ENCODE measurements at places on chromosomes 2 and 18. TPM values are rescaled to one million over a fixed set of nuclear protein-coding genes. Genes with fewer than 3 reads are reported as not detected.

DNA sequence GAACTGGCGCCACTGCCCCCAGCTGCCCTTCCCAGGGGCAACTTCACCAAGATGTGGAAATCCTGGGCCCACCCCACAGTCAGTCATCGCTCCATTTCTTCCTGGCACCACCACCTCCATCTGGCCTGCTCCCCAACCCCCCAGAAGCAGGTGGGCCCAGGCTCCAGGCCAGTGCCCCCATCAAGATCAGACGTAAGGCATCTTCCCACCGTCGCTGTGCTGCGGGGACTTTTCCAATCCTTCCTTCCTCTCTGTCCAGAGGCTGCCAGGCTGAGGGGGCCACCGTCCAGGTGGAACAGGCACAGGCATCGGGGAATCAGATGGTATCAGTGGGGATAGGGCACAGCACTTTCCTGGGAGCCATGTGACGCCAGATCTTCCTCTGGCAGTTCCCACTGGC is 8.1 kb downstream of the PRLH start:
- DNase-seq: peak; percentile 36

- no peak for DNase-seq
These were observed 342.6 kb upstream of the KLHL29 start for GRCh38 chr2:23042216-23042906.

The SP5 gene
- 0.22 TPM for polyA plus RNA-seq

DNA sequence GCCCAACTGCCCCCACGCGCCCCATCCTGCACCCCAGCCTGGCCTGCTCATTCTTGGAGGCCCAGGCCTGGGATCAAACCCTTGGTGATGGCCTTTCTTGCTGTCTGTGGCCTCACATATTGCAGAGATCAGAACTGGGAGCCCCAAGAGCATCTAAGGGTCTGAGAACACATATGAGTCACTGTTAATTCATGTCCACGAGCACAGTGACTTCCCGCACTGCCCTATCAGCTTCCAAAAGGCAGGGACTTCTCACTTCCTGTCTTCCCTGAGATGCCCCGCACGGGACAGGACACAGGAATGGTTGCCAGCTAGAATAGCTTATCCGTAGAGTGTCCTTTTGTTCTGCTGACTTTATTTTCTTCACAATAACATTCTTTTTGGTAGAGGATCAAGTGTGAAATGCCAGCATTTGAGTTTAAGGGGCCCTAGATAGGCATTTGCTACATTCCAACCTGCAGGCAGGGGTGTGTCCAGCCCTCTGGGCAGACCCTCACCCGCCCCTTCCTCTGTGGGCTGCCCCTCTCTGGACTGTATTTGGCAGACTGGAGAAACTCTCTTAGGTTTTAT is 21.1 kb upstream of the CELF4 start:
- no peak for DNase-seq

- no peak for DNase-seq
These were observed 79.8 kb upstream of the CCDC141 start for GRCh38 chr2:179129574-179130238.

DNA sequence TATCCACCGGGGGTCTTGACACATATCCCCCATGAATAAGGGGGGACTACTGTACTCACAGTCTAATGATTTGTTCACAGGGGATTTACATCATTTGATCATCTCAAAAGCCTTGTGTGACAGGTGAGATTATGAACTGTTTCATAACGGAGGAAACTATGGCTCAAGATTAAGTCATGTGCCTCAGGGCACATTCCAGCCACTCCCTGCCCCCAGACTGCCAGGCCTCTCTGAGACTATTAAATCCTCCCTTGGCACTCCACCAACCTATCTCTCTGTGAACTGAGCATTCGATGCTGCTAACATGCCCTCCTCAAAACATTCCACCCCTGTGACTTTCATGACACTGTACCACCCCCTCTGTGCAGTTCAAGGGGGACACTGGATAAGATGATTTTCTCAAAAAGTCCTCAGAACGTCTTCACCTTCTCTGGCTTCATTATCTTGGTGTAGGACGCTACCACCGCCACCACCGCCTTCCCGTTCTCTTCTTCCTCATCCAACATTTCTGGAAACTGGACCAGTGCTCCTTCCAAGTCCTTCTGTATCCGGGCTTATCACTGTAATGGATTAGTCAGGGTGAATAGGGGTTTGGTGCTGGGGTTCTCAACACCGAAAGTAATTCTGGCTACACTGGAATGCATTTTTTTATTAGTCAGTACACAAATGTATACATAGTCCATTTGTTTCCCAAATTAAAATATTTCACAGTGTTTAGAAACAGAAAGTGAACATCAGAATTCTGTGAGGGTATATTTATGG is 169.6 kb downstream of the KCNS3 start:
- no peak for DNase-seq

DNA sequence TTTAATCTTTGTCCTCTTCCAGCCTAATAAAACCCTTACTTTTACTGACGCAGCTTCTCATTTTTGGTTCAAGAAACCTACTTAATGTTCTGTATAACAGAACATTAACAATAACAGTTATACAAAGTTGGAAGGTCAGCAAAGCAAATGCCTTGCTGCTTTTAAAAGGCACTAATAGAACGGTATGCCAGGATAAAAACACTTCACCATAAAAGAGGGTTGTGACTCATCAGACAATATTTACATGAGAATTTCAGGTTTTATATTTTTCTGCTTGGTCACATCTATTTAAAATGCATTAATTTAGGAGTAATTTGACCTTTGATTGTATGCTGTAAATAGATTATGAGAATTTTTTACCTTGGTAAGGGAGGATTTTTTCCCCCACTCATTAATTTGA is 3.0 kb downstream of the KLHL41 start:
- no peak for DNase-seq

DNA sequence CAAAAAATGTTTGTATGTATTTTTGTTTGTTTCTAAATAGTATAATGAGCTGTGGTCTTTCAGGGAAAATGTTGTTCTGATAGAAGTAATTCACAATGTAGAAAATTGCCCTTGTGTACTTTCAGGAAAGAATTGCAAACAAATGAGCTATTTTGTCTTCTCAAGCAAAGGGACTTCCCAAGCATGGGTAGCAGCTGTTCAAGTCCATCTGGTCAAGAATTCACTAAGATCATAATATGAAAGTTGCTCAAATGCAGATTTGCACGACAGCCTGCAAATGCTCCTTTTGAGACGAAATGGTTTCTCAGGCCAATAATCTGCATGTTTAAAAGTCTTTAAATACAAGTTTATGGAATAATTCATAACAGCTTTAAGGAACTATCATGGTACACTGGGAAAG is 51.9 kb upstream of the HNMT start:
- no peak for DNase-seq

The MPP4 gene
- polyA plus RNA-seq: not detected

- DNase-seq: no peak
These were observed 219.3 kb downstream of the NEDD4L start for GRCh38 chr18:58263055-58263957.

The GAD1 gene
- 0.77 TPM for polyA plus RNA-seq

DNA sequence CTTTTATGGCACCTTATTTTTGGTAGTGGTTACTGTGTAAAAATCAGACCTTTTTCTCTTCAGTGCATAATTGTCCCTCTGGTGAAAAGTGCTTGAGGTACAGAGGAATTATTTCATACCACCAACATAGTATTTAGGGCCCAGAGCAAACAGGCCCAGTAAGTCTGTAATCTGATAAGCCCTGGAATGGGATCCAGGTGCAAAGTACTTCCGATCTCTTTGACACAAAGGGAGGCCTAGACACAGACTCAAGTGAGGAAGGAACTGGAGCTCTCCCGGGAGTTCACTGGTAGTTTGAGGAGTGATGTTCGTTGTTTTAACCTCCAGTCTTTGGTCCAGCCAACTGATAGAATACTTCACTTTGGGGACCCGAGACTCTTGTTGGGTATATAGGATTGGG is 57.4 kb downstream of the RAB31 start:
- DNase-seq: no peak

DNA sequence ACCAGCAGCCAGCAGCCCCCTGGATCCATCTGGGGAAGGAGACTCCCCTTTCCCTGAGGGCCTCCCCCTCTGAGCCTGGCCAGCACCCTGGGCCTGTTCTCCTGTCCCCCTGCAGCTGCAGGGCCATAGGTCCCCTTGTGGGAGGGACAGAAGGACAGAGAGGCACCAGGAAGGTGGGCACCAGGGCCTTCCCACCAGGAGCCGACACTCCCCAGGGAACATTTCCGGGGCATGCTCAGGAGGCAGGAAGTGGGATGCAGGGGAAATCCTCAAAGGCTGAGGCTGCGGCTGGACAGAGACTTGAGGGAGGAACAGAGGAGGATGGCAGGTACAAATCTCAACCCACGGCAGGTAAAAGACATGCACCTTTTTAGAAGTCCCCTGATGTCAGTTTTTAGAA is 14.4 kb upstream of the DNMT3A start:
- no peak for DNase-seq

- no peak for DNase-seq
These were observed 189.2 kb upstream of the EPHA4 start for GRCh38 chr2:221761260-221761659.

The TNFRSF11A gene
- 1.8 TPM for polyA plus RNA-seq

- DNase-seq: no peak
These were observed 239.8 kb downstream of the EIPR1 start for GRCh38 chr2:3137651-3138300.

The NGEF gene
- polyA plus RNA-seq: 0.53 TPM

The ASIC4 gene
- polyA plus RNA-seq: not detected

DNA sequence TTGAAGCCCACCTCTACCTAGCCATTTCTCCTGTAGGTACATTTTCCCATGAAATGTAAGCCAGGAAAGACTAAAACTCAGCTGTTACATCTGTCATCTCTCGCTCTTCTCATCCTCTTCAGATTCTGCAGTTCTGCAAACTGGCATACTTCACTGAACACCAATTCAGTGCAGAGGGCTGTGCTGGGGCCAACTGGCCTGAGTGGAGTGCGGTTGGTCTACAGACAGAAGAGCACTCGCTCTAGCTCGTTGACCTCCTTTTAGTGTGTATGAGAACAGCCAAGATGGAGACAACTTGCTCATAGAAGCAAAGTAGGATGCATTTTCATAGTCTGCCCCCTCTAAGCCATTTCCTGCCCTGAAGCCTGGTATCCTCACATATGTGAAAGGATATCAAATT is 862.6 kb downstream of the BCL11A start:
- no peak for DNase-seq

The SLC30A3 gene
- 0.27 TPM for polyA plus RNA-seq

DNA sequence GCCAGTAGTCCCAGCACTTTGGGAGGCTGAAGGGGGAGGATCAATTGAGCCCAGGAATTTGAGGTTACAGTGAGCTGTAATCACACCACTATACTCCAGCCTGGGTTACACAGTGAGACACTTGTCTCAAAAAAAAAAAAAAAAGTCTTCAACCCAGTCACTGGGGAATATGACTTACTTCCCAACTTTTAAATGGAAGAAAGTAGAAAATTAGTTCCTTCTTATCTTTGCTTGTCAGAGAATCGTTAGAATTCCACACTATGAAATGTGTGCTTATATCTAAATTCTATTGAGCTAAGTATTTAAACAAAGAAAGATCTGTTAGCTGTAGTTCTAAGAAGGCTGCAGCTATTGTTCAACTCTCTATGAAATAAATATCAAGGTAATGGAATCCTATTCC is 22.4 kb downstream of the DYNC2LI1 start:
- no peak for DNase-seq

DNA sequence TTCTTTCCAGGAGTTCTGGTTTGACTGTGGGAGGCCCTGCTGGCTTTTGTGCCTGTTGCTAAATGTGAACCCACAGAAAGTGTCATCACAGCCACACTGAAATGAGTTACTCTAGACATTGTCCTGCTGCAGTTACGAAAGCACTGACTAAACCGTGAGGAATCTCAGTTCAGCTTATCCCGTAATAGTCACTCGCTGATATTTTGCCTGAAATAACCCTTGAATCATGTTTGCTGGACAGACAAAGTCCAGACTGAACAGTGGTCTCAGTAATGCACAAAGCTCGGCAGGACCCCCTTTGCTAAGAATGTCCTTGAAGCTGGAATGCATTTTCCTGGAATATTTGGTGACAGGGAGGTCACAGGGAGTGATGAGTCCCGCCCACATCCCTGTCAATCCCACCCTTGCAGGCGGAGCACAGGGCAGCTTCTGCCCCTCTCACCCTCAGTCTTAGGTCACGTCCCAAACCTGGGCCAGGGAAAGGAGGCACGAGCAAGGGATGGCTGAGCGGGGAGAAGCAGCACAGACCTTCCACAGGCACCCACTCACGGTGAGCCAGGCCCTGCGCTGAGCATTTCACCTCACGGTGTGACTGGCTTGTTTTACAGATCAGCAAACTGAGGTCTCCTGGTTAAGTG is 53.4 kb downstream of the ADI1 start:
- no peak for DNase-seq

The COLEC11 gene
- 19.5 TPM for polyA plus RNA-seq

- DNase-seq: peak; percentile 65
These were observed 91.5 kb downstream of the CCBE1 start for GRCh38 chr18:59605633-59606192.

DNA sequence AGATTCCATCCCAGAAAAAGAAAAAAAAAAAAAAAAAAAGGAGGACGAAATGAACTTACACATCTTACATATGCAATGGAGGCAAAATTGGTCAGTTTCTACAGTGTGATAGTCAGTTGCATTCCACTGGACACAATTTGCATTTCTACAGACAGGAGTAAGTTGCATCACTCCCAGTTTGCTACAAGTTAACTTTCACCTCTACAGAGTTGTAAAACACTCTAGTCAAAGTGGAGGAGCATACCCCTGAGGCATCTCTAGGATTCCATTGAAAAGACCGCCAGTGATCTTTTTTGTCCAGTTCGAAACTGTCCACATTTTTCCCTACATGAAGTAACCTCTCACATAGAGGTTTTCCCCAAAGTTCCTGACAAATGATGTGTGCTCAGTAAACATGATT is 202.8 kb downstream of the VAPA start:
- no peak for DNase-seq

DNA sequence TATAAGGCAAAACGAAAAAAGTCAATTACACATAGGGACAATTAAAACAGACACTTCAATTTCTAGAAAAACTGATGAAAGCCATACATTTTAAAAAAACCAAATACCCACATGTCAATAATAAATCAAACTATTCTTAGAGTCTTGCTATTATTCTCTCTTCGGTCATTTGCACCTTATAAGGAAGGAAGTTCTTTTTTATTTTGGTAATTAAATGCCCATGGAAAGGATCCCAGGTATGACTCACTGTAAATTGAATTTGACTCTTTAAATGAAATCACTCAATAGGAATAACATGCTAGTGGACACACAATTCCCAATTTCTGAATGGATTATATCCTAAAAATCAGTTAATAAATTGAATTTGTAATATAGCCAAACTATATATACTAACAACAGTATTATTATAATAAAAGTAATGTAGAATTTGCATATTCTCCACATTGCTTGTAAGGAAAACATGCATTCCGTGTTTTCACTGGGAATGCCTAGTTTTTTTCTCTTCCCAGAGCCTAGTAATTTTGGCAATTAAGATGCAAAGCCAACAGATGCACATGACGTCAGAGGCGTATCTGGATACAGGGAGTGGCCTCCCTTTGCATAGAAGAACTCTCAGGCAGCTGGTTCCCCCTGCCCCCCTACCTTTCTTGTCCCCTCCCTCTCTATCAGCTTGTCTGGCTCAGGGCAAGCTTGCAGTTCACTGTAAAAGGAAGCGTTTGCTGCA is 153.5 kb upstream of the PGAP1 start:
- peak; percentile 48 for DNase-seq

GRCh38 chr2:1886405-1886992 is 142.2 kb upstream of the PXDN start:
- DNase-seq: peak; percentile 51

The EPHA4 gene
- polyA plus RNA-seq: 11.3 TPM

Measured in ovary (tissue), 10 donors.